ENCODE measurements at places on chromosomes 6 and 20. TPM values are rescaled to one million over a fixed set of nuclear protein-coding genes. Genes with fewer than 3 reads are reported as not detected.

Gene PTPRK
- total RNA-seq = 47.3 TPM

Gene XRN2
- 76.4 TPM for total RNA-seq

Gene ARFGEF2
- total RNA-seq = 20.3 TPM

Gene LY6G5B
- total RNA-seq = 16.3 TPM

Gene ARHGAP40
- 0.64 TPM for total RNA-seq

Gene TRIM40
- not detected for total RNA-seq

Gene PDSS2
- 7.9 TPM for total RNA-seq

Gene ADGB
- not detected for total RNA-seq

Gene COL11A2
- total RNA-seq = 127 TPM

Gene FNDC1
- 1.2 TPM for total RNA-seq

Gene C20orf204
- 14.2 TPM for total RNA-seq

Gene DEFB112
- total RNA-seq = not detected

- peaks cover 72% of the 10 kb centered on the region for H3K4me1 ChIP-seq
- H3K27me3 ChIP-seq = peaks cover 15% of the 10 kb centered on the region
- no peaks in the 10 kb centered on the region for H3K36me3 ChIP-seq
- no peak for DNase-seq
Observed at GRCh38 chr6:157760589-157761330, 62.3 kb upstream of the SNX9 start.

DNA sequence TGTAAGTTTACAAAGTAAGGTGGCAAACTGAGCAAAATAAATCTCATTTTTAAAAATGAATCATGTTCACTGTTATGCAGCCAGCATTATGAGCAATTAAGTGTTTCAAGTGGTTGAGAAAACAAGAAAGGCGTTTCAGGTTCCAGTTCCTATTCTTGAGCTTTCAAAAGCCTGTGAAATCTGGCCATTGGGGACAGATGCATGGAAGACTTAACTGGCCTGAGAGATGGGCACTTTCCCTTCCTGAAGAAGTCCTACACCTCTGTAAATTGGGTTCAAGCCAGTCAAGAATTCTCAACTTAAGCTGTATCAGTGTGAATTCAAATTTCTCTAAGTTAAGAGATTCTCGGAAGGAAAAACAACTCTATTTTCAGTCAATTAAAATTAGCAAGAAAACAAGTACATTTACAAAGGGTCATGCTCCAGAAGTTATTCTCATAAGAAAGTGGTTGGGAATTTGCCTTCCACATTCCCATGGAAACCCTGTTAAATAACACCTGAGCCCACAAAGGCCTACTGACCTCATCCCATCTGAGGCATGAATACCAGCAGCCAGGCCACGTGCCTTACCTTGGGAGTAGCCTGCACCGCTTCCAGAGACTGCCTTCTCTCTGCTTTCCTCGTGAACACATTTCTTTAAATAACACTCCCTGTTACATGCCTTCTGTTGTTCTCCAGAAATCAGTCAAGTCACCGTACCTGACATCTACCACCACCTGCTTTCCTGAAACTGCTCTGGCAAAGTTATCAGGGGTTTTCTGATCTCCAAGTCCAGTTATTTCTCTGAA lies 19.4 kb downstream of the MAP3K5 start:
- H3K4me3 ChIP-seq = no peak overlapping the region
- no peaks in the 10 kb centered on the region for H3K4me1 ChIP-seq
- no peak overlapping the region for H3K27ac ChIP-seq
- H3K27me3 ChIP-seq = no peaks in the 10 kb centered on the region
- H3K36me3 ChIP-seq = no peaks in the 10 kb centered on the region
- DNase-seq = no peak

- no peaks in the 10 kb centered on the region for H3K27me3 ChIP-seq
- no peak overlapping the region for H3K27ac ChIP-seq
- peaks cover 16% of the 10 kb centered on the region for H3K4me1 ChIP-seq
Observed at GRCh38 chr6:2140438-2141128, 104.8 kb downstream of the GMDS start.

DNA sequence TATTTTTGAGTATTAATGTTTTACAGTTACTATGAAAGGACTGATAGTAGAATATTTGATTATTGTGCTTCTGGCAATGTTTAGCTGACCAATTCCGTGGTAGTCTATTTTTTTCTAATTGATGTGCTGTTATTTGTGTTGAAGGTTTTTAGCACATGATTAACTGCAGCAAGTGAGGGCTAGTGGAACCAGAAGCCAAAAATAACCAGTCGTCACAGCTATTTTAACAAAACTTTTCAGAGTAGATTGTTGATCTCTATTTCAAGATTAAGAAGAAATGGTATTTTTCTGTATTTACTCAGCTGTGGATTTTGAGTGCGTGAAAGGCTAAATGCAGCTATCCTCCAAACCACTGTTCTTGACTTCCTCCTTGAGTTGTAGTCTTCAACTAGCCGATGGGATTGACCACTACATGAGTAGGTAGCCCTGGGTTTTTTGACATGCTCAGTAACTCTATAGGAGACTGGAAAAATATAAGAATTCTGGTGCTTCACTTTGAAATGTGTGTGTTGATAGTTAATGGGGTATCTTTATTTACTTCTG lies 258.0 kb downstream of the ZFAND3 start:
- no peak overlapping the region for H3K4me3 ChIP-seq
- peaks cover 5% of the 10 kb centered on the region for H3K36me3 ChIP-seq
- no peak overlapping the region for H3K27ac ChIP-seq
- DNase-seq = no peak
- no peaks in the 10 kb centered on the region for H3K4me1 ChIP-seq
- H3K27me3 ChIP-seq = no peaks in the 10 kb centered on the region

DNA sequence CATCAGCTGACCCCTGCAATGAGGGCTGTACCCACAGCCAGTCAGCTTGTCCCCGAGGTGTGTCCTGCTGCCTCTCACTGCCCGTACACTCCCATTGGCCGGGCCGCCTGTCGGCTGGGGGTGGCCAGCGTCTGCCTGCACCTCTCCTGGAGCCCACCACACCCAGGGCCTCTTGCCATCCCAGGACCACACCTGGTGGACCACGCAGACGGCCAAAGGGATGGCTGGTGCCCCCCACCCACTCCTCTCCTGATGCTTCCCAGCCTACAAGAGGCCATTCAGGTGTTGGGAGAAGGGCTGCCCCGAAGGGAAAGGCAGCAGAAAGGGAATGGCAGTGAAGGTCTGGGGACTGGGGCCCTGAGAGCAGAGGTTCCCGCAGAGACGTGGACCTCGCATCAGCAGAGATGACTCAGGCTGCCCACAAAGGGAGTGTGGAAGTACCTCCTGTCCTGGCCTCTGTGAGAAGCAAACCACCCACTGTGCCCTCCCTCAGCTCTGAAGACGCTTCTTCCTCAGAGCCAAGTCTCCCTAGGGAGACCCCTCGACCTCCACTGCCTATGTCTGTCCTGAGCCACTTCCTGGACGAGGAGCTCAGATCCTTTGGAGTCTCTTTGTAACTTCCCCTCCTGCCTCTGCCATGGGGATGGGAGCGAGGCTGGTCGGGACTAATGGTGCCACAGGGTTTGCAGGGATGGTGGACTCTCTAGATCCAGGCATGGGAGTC lies 60.9 kb downstream of the PYGB start:
- no peak overlapping the region for H3K27ac ChIP-seq
- H3K4me1 ChIP-seq = peaks cover 6% of the 10 kb centered on the region
- DNase-seq = no peak
- H3K27me3 ChIP-seq = peaks cover 14% of the 10 kb centered on the region
- no peak overlapping the region for H3K4me3 ChIP-seq

- H3K36me3 ChIP-seq = peaks cover 28% of the 10 kb centered on the region
- peak overlapping the region; percentile 98 for H3K27ac ChIP-seq
Observed at GRCh38 chr6:157143171-157143889, 180.0 kb downstream of the TMEM242 start.

- no peaks in the 10 kb centered on the region for H3K36me3 ChIP-seq
- H3K27ac ChIP-seq = no peak overlapping the region
- DNase-seq = no peak
- H3K27me3 ChIP-seq = no peaks in the 10 kb centered on the region
Observed at GRCh38 chr20:33971147-33971975, 22.4 kb upstream of the RALY start.

DNA sequence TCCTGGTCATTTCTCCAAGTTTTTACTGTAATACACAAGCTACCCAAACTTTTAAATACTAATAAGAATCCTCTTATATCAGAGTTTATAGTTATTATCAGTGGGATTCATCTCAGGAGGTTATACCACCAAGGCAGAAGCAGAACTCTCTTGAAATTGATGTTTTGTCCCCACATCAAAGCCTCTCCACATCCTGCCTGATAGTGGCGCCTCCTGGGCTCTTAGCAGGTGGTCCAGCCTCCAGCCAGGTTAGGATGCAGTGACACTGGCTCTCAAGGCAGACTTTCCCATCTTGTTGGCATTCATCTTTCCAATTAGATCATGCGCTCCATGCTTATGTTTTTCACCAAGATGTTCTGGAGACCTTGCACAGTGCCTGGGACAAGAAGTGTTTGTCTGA lies 81.8 kb upstream of the INSM1 start:
- DNase-seq = no peak
- H3K36me3 ChIP-seq = no peaks in the 10 kb centered on the region
- H3K27me3 ChIP-seq = peaks cover 3% of the 10 kb centered on the region
- no peaks in the 10 kb centered on the region for H3K4me1 ChIP-seq

GRCh38 chr6:84798257-84798656 lies 33.9 kb upstream of the TBX18 start:
- no peak overlapping the region for H3K27ac ChIP-seq
- no peaks in the 10 kb centered on the region for H3K36me3 ChIP-seq
- no peaks in the 10 kb centered on the region for H3K27me3 ChIP-seq

GRCh38 chr6:157080986-157081391 lies 242.3 kb downstream of the TMEM242 start:
- H3K27me3 ChIP-seq = peaks cover 2% of the 10 kb centered on the region
- H3K4me1 ChIP-seq = peaks cover 33% of the 10 kb centered on the region
- no peak overlapping the region for H3K4me3 ChIP-seq
- H3K27ac ChIP-seq = no peak overlapping the region
- no peaks in the 10 kb centered on the region for H3K36me3 ChIP-seq

DNA sequence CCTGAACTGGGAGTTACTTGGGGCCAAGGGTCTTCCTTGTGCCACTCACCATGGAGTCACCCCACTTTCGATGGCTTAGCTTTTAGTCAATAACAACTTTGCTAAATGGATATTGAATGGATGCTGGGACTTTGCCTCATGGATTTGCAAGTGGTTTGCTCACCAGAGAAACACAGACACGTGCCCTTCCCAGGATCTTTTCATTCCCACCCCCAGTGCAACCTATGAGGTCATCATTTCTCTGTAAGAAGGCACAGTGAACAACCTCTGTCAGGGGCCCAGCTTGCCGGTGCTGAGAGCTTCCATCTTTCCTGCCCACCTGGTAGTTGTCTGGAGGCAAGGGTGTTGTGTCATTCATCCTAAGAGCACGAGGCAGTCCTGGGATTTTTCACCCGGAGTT lies 256.8 kb upstream of the PMEPA1 start:
- peaks cover 19% of the 10 kb centered on the region for H3K4me1 ChIP-seq
- H3K27ac ChIP-seq = no peak overlapping the region
- H3K27me3 ChIP-seq = peaks cover 5% of the 10 kb centered on the region
- no peak overlapping the region for H3K4me3 ChIP-seq
- DNase-seq = no peak
- H3K36me3 ChIP-seq = peaks cover 4% of the 10 kb centered on the region

DNA sequence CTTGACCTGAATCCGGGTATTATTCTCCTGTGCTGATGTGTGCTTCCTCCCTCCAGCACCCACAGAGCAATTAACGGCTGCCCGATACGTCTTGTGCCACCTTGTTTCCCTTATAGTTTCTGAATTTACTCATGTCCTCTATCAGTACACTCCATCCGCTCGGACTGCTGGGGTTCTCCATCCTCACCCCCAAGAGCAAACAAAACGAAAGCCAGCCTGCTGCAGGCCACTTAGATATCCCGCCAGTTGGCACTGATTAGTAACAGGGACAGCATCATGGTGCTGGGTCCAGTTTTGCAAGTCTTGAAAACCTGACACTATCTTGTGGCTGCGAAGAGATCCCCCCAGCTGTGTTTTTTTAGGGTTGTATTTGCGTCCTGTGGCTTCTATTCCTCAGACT lies 71.8 kb downstream of the SSR1 start:
- peaks cover 14% of the 10 kb centered on the region for H3K36me3 ChIP-seq
- peaks cover 4% of the 10 kb centered on the region for H3K27me3 ChIP-seq
- peaks cover 13% of the 10 kb centered on the region for H3K4me1 ChIP-seq

- no peak overlapping the region for H3K27ac ChIP-seq
- no peaks in the 10 kb centered on the region for H3K36me3 ChIP-seq
- H3K27me3 ChIP-seq = peaks cover 2% of the 10 kb centered on the region
- no peak for DNase-seq
- H3K4me3 ChIP-seq = no peak overlapping the region
Observed at GRCh38 chr6:49406250-49406970, 56.6 kb downstream of the MMUT start.

DNA sequence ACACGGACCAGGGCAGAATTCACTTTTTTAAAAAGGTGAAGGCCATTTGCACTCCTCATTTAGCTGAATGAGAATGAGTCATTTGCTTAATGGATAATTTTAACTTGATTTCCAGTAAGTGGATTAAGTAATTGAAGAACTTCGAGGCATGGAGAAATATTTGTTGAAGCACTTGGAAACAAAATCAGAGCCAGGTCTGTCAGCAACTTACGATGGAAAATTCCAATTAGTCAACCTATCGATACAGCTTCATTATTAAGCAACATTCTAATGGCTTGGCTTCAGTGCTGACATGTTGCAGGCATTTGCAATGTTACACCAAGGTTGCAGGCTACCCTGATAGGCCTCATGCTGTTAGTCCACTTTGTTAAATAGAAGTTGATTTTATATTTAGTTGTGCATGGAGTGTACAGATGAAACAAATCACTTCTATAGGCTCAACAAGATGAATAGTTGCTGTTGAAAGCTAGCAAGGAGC lies 423.5 kb upstream of the SLC35B3 start:
- peaks cover 1% of the 10 kb centered on the region for H3K27me3 ChIP-seq
- H3K4me3 ChIP-seq = no peak overlapping the region
- no peak for DNase-seq
- no peak overlapping the region for H3K27ac ChIP-seq
- H3K4me1 ChIP-seq = peaks cover 4% of the 10 kb centered on the region
- H3K36me3 ChIP-seq = no peaks in the 10 kb centered on the region

DNA sequence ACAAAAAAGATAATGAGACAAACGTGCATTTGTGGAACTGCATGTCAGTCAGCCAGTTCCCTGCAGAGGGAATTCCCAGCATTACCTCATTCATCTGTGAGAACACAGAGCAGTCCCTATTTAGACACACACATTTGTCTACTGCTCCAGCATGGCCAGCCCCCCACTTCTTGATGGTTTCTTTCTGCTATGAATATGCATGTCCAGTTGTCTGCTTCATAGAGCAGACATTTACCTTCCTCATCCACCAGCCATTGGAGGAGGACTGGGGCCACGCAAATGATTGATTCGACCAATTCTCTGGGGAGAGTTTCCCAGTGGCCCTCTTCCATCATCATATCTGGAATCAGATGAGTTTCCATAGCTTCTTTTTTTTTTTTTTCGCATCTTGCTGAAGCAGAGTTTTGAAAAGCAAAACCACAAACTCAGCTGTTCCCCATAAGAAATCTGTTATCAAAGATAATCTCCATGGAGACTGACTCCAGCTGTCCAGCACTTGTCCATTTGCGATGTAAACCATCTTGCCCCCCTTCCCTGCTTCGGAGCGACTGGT lies 11.8 kb downstream of the ENPP1 start:
- no peak overlapping the region for H3K4me3 ChIP-seq
- no peak for DNase-seq
- H3K27ac ChIP-seq = no peak overlapping the region
- H3K36me3 ChIP-seq = no peaks in the 10 kb centered on the region
- H3K27me3 ChIP-seq = no peaks in the 10 kb centered on the region

- peaks cover 2% of the 10 kb centered on the region for H3K27me3 ChIP-seq
- DNase-seq = peak; percentile 55
- H3K4me3 ChIP-seq = peak overlapping the region; percentile 15
- H3K4me1 ChIP-seq = peaks cover 68% of the 10 kb centered on the region
- H3K27ac ChIP-seq = peak overlapping the region; percentile 95
Observed at GRCh38 chr6:36912030-36912454, 26.3 kb downstream of the C6orf89 start.

- H3K36me3 ChIP-seq = no peaks in the 10 kb centered on the region
- H3K27me3 ChIP-seq = no peaks in the 10 kb centered on the region
- no peaks in the 10 kb centered on the region for H3K4me1 ChIP-seq
Observed at GRCh38 chr6:154370545-154370944, 13.9 kb upstream of the IPCEF1 start.

Measured in endothelial cell (in vitro differentiated cells).